Endothelial cell (in vitro differentiated cells): ENCODE measurements at places on chromosomes 16 and 17.
A peak's percentile ranks its signal among the peaks of the same experiment; 100 is the strongest.

DNA sequence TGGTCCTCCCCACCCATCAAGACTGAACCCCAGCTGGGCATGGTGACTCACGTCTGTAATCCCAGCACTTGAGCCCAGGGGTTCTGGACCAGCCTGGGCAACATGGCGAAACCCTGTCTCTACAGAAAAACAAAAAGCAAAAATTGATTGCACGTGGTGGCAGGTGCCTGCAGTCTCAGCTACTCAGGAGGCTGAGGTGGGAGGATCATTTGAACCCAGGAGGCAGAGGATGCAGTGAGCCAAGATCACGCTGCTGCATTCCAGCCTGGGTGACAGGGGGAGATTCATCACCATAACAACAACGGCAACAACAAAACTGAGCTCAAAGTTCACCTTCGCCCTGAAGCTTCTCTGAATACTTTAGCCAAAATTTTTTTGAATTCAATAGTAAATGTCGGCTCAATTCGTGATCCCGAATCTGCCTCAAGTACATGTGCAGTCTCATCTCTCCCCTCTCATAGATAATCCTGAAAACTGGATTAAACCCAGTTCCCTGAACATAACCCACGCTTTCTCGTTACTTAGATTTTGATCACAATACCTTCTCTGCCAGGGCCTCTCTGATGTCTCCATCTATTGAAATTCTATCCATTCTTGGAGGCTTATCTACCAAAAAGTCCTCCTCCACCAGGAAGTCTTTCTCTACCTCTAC lies 13.5 kb upstream of the MYH10 start:
- DNase-seq = no peak
- H3K27me3 ChIP-seq = no peaks in the 10 kb centered on the region
- H3K36me3 ChIP-seq = no peaks in the 10 kb centered on the region
- H3K4me3 ChIP-seq = no peak overlapping the region

DNA sequence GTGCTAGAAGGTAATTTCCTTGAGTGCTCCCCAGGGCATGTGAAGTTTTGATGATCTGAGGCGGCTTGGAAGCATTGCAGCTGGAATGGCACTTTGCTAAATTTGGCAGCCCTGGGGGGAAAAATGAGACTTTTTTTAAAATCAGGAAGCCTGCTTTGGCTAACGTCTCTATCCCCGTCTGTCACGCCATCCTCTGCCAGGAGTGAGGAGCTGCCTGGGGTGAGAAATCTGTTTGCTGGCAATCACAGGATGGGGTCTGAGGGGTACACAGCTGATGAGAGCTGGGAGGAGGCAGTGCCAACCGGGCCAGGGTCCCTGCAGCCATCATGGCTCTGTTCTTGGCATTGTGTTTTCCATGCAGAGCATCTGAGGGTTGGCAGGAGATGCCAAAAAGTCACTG lies 2.0 kb downstream of the ABCC12 start:
- no peak for DNase-seq
- H3K4me3 ChIP-seq = no peak overlapping the region
- H3K27ac ChIP-seq = no peak overlapping the region
- no peaks in the 10 kb centered on the region for H3K27me3 ChIP-seq

DNA sequence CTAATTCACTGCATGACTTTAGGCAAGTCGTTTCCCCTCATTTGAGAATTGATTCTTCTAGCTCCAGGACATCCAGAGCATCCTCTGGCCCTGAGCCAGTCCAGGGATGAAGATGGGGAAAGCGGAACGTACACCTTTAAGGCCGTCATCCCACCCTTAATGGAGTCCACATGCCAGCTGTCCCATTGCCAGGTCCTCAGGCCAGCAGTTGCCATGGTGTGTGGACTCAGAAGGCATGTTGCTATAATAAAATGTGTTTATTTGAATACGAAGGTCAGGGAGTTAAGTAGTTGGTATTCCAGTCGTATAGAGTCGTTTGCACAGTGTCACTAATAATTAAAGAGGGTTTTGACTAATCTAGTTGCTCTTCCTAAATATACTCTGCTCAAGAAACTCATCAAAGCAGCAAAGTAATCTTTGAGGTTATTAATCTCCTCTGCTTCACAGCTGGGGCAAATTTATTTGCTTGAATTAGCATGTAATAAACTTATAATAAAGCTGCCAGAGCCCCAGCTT lies 30.4 kb downstream of the CCDC182 start:
- no peak overlapping the region for H3K4me3 ChIP-seq
- H3K36me3 ChIP-seq = no peaks in the 10 kb centered on the region

DNA sequence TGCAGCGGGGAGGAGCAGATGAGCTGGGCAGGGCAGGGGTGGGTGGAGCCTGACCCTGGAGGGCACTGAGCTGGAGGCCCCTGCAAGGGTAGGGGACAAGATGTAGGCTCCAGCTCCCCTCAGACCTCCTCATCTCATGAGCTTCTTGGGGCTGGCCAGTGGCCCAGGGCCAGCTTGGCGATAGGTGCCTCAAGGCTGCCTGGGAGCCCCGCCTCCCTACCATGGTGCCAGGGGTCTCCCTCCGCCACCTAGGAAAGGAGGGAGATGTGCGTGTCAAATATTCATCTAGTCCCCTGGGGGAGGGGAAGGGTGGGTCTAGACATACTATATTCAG lies 3.9 kb downstream of the HIRIP3 start:
- peaks cover 53% of the 10 kb centered on the region for H3K4me1 ChIP-seq
- peaks cover 30% of the 10 kb centered on the region for H3K27me3 ChIP-seq
- peaks cover 54% of the 10 kb centered on the region for H3K36me3 ChIP-seq
- H3K27ac ChIP-seq = no peak overlapping the region
- no peak overlapping the region for H3K4me3 ChIP-seq

GRCh38 chr17:27473748-27474609 lies 17.7 kb downstream of the KSR1 start:
- no peak overlapping the region for H3K4me3 ChIP-seq
- H3K27me3 ChIP-seq = peaks cover 4% of the 10 kb centered on the region
- peaks cover 4% of the 10 kb centered on the region for H3K36me3 ChIP-seq
- peak overlapping the region; percentile 65 for H3K27ac ChIP-seq
